Small intestine (tissue), 16 donors: ENCODE measurements at places on chromosomes 6 and 20.
A peak's percentile ranks its signal among the peaks of the same experiment; 100 is the strongest.

DNA sequence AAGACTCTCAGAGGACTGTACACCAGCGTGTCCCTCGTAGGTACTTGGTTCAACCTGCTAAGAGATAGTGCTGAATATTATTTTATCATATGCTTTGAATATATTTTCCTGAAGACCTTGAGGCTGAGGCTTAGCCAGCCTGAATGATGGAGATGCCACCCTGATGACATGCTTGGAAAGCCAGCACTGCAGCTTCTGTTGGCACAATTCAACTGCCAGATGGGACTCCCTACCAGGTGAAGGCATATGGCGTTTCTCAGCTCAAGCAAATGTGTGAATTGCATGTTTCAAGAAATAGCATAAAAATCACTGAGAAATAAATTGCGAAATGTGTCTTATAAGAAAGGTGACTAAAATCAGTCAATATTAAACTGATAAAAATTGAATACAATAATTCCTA, 228.1 kb upstream of the CST7 start:
- no peak overlapping the region for H3K4me3 ChIP-seq
- H3K36me3 ChIP-seq, result no peaks in the 10 kb centered on the region
- no peaks in the 10 kb centered on the region for H3K4me1 ChIP-seq
- DNase-seq, result no peak

- peaks cover 8% of the 10 kb centered on the region for H3K36me3 ChIP-seq
- no peaks in the 10 kb centered on the region for H3K27me3 ChIP-seq
Observed at GRCh38 chr6:144449911-144450597, 164.9 kb downstream of the UTRN start.

GRCh38 chr20:25321262-25321831, 69.3 kb downstream of the ABHD12 start:
- DNase-seq, result no peak
- peaks cover 44% of the 10 kb centered on the region for H3K36me3 ChIP-seq
- H3K27me3 ChIP-seq, result no peaks in the 10 kb centered on the region
- peak overlapping the region; percentile 9 for H3K27ac ChIP-seq
- H3K4me3 ChIP-seq, result no peak overlapping the region
- peaks cover 18% of the 10 kb centered on the region for H3K4me1 ChIP-seq

GRCh38 chr6:168577496-168577895, 136.5 kb downstream of the SMOC2 start:
- H3K27ac ChIP-seq, result no peak overlapping the region
- no peak overlapping the region for H3K4me3 ChIP-seq
- H3K4me1 ChIP-seq, result no peaks in the 10 kb centered on the region
- no peaks in the 10 kb centered on the region for H3K36me3 ChIP-seq
- no peaks in the 10 kb centered on the region for H3K27me3 ChIP-seq
- no peak for DNase-seq

- H3K4me1 ChIP-seq, result no peaks in the 10 kb centered on the region
- H3K27me3 ChIP-seq, result no peaks in the 10 kb centered on the region
- DNase-seq, result no peak
- H3K27ac ChIP-seq, result no peak overlapping the region
- H3K4me3 ChIP-seq, result no peak overlapping the region
Observed at GRCh38 chr6:162211022-162211421, 516.5 kb downstream of the PRKN start.

GRCh38 chr20:47747669-47748031, 37.6 kb downstream of the SULF2 start:
- H3K27me3 ChIP-seq, result no peaks in the 10 kb centered on the region
- no peaks in the 10 kb centered on the region for H3K36me3 ChIP-seq
- no peaks in the 10 kb centered on the region for H3K4me1 ChIP-seq
- no peak for DNase-seq
- no peak overlapping the region for H3K4me3 ChIP-seq

GRCh38 chr6:81894306-81894705, 141.8 kb upstream of the TENT5A start:
- peaks cover 3% of the 10 kb centered on the region for H3K4me1 ChIP-seq
- no peaks in the 10 kb centered on the region for H3K36me3 ChIP-seq
- no peak overlapping the region for H3K27ac ChIP-seq
- no peaks in the 10 kb centered on the region for H3K27me3 ChIP-seq
- H3K4me3 ChIP-seq, result no peak overlapping the region
- DNase-seq, result no peak

DNA sequence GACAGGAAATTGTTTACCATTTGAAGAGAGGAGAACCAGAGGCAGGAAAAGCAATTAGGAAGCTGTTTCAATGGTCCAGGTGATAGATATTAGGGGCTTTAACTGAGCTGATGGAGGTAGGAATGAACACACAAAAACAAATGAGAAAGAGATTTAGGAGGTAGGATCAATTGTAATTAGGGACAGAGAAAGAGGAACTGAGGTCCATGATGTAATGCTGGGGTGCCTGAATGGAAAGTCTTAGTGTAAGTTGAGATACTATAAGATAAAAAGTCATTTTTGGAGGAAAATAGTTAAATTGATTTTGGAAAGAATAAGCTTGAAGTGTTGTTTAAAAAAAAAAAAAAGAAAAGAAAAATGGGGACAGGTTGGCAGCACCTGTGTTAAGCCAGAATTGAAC, 58.5 kb upstream of the B3GAT2 start:
- DNase-seq, result no peak
- H3K27me3 ChIP-seq, result no peaks in the 10 kb centered on the region
- H3K27ac ChIP-seq, result no peak overlapping the region
- H3K36me3 ChIP-seq, result no peaks in the 10 kb centered on the region
- no peaks in the 10 kb centered on the region for H3K4me1 ChIP-seq
- no peak overlapping the region for H3K4me3 ChIP-seq

DNA sequence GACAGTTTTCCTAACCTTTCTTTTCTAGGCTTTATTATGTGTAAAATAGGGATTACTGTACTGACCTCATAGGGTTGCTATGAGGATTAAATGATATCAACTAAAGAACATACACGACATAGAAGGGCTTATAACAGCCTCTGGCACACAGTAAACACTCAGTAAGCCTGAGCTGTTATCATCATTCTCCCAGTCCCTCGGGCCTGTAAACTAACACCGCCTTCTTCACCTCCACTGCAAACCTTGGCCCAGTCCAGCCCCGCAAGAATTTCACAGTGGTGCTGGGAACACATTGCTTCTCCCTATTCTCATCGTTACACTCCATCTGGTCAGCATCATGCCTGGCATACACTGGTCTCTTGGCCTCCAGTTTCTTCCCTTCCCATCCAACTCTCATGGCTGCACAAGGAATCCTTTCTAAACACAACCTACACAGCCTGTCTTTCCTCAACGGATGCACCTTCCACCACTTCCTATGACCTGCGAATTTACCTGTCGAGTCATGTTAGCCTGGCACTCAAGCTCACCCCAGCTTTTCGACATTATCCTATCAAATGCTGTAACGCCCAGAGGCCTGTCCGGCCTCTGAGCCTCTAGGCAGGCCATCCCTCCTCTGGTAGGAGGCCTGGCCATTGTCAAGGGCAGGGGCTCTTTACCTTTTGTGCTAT, 92.1 kb downstream of the FYN start:
- H3K27me3 ChIP-seq, result no peaks in the 10 kb centered on the region
- no peaks in the 10 kb centered on the region for H3K4me1 ChIP-seq
- no peak for DNase-seq
- no peak overlapping the region for H3K4me3 ChIP-seq
- H3K36me3 ChIP-seq, result no peaks in the 10 kb centered on the region
- peak overlapping the region; percentile 8 for H3K27ac ChIP-seq

DNA sequence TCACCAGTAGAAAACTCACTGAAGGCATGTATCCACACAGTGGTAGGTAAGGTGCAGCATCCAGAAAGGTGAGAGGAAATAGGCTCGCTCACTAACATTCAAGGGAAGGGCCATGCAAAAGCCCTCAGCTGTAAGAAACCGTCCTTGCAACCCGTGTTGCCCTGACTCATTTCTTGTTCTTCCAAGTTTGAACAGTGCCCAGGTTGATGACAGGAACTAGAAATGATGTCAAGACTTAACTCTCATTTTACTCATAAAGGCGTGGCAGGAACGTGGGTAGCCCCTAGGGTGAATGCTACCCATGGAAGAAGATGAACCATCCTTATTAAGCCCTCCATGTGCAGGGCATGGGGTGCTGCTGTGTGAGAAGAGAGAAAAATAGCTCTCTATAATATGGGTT, 187.6 kb downstream of the CD83 start:
- no peak overlapping the region for H3K27ac ChIP-seq
- no peaks in the 10 kb centered on the region for H3K36me3 ChIP-seq
- H3K27me3 ChIP-seq, result no peaks in the 10 kb centered on the region
- DNase-seq, result no peak
- no peak overlapping the region for H3K4me3 ChIP-seq

GRCh38 chr6:170436209-170436809, 116.8 kb downstream of the PSMB1 start:
- no peak overlapping the region for H3K27ac ChIP-seq
- DNase-seq, result no peak
- H3K4me3 ChIP-seq, result no peak overlapping the region
- no peaks in the 10 kb centered on the region for H3K36me3 ChIP-seq
- no peaks in the 10 kb centered on the region for H3K27me3 ChIP-seq

DNA sequence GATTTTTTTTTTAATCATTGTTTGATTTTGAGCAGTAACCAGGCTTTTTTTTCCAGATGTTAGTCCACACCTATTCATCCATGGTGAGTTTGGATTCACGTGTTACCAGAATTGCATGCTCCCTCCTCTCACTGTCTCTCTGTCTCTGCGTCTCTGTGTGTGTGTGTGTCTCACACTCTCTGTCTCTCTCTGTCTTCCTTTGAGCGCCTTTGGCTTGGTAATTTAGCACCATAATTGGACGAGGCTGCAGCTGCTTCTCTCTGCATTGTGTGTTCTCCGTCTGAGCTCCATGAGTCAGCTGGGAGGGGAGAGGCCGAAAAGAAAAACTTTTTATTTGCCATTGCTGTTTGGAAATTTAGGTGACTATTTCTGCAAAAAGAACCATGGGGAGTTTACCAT, 3.4 kb downstream of the TFAP2B start:
- H3K27ac ChIP-seq, result no peak overlapping the region
- H3K27me3 ChIP-seq, result peaks cover 95% of the 10 kb centered on the region
- DNase-seq, result no peak
- no peaks in the 10 kb centered on the region for H3K36me3 ChIP-seq

- H3K36me3 ChIP-seq, result no peaks in the 10 kb centered on the region
- no peaks in the 10 kb centered on the region for H3K4me1 ChIP-seq
- peak overlapping the region; percentile 61 for H3K27ac ChIP-seq
- no peaks in the 10 kb centered on the region for H3K27me3 ChIP-seq
- peak overlapping the region; percentile 53 for H3K4me3 ChIP-seq
Observed at GRCh38 chr6:29631860-29632731, 887 bp downstream of the GABBR1 start.

DNA sequence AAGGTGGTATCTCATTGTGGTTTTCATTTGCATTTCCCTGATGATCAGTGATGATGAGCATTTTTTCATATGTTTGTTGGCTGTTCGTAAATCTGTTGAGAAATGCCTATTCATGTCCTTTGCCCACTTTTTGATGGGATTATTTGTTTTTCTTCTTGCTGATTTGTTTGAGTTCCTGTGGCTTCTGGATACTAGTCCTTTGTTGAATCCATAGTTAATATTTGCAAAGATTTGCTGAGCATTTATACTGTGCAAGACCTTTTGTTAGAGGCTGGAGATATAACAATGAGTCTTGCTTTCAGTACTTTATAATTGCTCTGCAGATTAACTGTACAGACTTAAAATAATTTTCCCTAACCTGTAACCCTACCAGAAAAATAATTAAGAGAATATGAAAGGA, 35.6 kb downstream of the PDE7B start:
- no peaks in the 10 kb centered on the region for H3K4me1 ChIP-seq
- no peak overlapping the region for H3K27ac ChIP-seq
- H3K27me3 ChIP-seq, result no peaks in the 10 kb centered on the region
- H3K36me3 ChIP-seq, result no peaks in the 10 kb centered on the region
- no peak for DNase-seq

DNA sequence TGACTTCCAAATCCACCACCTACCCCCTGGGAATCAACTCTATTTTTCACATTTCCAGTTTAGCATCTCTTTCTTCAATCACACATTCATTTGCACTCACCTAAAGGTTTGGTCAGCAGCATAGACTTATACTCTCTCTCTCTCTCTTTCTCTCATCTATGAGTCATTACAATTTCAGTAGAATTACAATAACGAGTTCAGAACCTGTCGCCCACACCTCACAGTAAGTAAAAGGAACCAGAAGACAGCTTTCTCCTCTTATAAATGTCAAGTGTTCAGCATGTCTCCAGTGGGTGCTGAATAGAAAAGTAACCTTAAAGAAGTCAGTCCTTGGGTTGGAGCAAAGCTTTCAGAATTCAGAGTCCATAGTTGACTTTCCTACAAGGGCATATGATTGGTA, 1.1 kb upstream of the PHACTR1 start:
- H3K4me1 ChIP-seq, result no peaks in the 10 kb centered on the region
- H3K36me3 ChIP-seq, result no peaks in the 10 kb centered on the region
- DNase-seq, result no peak
- peaks cover 7% of the 10 kb centered on the region for H3K27me3 ChIP-seq

DNA sequence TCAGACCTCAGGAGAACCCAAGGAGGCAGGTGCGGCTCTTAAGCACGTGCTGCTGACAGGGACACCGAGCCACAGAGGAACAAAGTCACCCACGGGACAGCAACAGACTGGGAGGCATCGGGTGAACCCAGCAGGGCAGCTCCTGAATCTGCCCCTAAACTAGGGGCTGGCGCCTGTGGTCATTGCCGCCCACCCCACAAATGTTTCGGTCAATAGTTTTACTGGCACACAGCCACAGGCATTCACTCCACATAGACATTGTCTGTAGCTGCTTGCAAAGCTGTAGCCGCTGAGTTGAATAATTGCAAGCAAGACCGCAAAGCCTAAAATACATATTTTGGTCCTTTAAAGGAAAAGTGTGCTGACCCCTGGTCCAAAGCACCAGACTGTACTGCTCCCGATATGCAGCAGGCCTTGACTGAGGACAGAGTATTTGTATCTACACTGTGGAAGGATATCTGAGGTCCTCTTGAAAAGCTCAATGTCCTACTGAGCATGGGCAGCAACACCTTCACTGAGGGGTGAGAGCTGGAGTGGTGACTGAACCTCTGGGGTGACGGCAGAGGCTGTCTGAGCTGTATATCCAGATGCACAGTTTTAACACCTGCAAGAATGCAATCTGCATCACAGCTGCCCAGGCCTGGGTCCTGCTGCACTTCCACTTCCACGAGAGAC, 310.3 kb downstream of the THBS2 start:
- H3K27me3 ChIP-seq, result no peaks in the 10 kb centered on the region
- H3K36me3 ChIP-seq, result no peaks in the 10 kb centered on the region
- H3K4me3 ChIP-seq, result no peak overlapping the region
- no peaks in the 10 kb centered on the region for H3K4me1 ChIP-seq

DNA sequence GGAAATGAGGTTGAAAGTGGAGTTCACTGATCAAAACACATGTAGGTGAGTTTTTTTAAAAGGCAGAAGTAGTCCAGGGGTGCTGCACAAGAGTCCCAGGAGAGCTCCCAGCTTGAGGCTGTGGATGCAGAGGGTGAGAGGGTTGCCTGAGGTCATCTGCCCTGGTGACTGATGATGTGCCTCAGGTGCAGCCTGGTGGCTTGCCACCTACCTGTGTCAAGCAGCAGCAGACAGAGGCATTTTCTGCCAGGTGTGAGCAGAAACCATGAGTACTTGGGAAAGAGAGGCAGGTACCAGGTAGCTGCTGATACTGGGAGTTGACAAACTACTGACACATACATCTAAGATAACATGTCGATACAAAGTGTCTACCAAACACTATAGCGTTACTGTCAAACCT, 92.5 kb downstream of the SCP2D1 start:
- H3K36me3 ChIP-seq, result no peaks in the 10 kb centered on the region
- no peak overlapping the region for H3K27ac ChIP-seq
- DNase-seq, result no peak
- no peak overlapping the region for H3K4me3 ChIP-seq
- H3K27me3 ChIP-seq, result no peaks in the 10 kb centered on the region
